RWPE2 (cell line): ENCODE measurements at places on chromosomes 12 and 14.

- no peak for DNase-seq
These were observed at the start of gene C14orf132 for GRCh38 chr14:96038920-96039632. C14orf132 (plus strand) TSS chr14:96039362; CDS start chr14:96039501, 139 bp downstream.

- no peak for DNase-seq
These were observed 27.6 kb downstream of the CDKN1B start for GRCh38 chr12:12744546-12745305.

DNA sequence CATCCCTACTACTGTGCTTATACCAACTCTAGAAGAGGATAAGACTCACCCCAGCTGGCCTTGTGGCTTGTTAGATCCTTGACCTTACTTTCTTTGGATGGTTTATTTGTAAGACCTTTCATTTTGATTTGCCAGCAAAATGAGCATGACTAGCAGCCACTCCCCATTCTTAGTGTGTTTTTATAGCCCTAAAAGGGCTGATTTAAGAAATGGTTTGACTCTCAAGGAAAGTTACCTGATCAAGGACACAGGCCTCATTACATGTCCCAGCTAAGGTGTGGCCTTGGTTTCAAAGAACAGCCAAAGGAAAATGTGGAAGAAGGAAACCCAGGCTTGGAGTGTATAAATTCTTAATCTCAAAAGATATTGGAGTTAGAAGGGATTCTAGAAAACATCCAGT lies 41.4 kb downstream of the SLC17A8 start:
- no peak for DNase-seq

DNA sequence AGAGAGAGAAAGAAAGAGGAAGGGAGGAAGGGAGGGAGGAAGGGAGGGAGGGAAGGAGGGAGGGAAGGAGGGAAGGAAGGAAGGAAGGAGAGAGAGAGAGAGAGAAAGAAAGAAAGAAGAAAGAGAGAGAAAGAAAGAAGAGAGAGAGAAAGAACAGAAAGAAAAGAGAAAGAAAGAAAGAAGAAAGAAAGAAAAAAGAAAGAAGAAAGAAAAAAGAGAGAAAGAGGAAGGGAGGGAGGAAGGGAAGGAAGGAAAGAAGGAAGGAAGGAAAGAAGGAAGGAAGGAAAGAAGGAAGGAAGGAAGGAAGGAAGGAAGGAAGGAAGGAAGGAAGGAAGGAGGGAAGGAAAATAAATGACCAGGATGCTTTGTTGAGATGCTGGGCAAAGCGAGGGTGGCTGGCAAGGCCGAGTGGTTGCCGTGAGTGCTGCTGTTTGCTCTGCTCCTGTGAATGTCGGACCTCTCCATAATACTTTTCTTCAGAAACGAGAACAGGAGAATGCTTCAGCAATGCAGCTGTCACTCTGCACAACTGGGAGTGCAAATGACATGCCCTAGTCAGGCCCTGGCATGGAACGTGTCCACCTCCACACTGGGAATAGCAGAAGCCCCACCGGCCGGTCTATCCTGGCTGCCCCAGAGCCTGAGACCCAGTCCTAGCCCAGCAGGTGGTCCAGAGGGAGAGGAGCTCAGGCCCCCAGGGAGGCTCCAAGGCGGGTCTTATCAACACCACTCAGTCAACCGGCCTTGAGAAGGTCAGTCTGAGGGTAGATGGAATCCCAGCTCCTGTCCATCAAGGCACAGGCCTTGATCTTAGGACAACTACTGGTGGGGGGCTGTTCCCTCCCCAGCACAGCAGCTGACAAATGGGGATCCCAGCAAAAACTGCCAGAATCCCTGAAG lies 25.1 kb upstream of the EIF5 start:
- no peak for DNase-seq

GRCh38 chr12:103498990-103499389 lies 3.2 kb upstream of the C12orf42 start:
- no peak for DNase-seq

DNA sequence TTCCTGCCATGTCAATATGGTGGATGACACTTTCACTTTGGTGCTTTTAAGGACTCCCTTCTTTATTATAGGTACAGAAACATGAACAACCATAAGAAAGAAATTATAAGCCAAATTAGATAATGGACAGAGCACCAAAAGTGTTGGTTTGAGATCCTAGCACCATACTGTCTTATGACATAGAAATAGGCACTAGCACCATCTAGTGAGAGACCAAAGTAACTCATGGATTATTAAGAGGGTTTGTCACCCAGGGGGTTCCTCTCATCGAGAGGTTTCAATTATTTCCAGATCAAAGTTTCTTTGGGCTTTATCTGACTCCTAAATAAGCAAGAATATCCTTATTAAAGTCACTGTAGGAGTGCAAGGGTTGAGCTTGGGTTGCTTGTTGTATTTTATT lies 153.0 kb upstream of the DIO2 start:
- no peak for DNase-seq

- no peak for DNase-seq
These were observed 56.5 kb upstream of the CFL2 start for GRCh38 chr14:34770901-34771300.

DNA sequence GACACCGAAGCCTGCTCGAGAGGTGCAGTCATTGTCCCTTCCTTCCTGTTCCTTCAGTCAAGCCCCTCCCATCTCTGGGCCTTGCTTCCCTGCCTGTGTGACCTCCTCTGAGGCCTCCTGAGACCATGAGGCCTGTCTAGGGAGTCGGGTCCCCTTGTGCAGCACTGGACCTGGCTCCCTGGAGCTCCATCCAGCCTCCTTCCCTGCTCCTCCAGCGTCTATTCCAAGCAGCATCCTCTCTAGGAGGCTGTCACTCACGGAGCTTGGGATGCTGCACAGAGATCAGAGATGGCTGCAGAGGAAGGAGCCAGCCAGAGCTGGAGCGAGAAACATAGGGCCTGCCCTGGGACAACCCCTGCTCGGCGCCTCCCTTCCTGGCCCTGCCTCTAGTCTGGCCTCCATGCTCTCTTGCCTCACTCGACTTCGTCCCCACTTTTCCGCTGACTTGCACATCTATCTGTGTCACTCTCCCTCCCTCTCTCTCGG lies 142.7 kb downstream of the BCL11B start:
- no peak for DNase-seq

DNA sequence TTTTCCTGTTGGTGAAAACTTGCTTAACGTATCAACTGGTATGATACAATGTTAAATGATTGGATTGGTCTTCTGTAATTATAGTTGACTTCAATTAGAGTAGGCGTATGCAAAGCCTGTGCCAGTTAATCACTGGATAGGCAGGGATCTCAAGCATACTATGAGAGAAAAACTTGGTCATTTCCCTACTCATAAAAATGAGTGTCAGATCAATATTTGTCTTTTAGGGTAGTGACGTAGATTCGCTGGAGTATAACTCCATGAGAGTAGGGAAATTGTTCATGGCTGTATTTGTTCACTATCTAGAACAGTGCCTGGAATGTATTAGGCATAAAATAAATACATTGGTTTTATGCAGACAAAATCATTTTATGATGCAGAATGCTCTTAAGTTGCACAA lies 28.6 kb downstream of the NAA30 start:
- DNase-seq: no peak

DNA sequence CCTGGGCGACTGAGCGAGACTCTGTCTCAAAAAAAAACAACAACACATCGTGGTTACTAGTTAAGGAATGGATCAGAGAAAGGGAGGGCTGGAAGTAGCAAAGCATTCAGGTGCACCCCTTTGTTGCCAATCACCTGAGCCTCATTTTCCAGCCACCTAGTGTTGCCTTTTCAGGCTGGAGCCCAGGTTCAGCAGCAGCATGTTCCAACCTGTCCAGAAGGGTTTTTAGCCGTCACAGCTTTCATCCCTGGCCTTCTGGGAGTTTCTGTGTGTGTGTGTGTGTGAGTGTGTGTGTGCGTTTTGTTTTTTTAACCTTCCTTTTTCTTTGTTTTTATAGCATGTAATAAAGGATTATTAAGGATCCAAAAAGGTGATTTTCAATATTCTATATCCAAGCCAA lies 121.1 kb upstream of the ATF1 start:
- DNase-seq: peak; percentile 66

- DNase-seq: peak; percentile 79
These were observed 191.3 kb upstream of the AMIGO2 start for GRCh38 chr12:47270782-47271664.

DNA sequence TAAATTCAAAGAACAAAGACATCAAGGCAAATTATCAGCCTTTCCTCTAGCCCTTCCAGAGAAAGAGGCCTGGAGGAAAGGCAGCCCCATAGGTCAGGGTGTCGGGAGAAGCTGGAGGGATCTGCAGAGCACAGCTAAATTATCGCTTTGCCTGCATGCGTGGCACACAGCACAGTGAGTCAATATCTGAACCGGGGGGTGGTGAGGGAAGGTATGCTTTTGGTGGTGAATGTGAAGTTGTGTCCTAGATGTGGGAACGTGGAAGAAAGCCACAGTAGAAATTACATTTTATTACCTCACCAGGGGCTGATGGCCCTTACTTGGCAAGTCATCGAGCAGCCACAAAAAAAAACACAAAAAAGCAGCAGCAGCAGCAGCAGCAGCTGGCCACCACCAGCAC lies 243.2 kb downstream of the EGLN3 start:
- DNase-seq: no peak

DNA sequence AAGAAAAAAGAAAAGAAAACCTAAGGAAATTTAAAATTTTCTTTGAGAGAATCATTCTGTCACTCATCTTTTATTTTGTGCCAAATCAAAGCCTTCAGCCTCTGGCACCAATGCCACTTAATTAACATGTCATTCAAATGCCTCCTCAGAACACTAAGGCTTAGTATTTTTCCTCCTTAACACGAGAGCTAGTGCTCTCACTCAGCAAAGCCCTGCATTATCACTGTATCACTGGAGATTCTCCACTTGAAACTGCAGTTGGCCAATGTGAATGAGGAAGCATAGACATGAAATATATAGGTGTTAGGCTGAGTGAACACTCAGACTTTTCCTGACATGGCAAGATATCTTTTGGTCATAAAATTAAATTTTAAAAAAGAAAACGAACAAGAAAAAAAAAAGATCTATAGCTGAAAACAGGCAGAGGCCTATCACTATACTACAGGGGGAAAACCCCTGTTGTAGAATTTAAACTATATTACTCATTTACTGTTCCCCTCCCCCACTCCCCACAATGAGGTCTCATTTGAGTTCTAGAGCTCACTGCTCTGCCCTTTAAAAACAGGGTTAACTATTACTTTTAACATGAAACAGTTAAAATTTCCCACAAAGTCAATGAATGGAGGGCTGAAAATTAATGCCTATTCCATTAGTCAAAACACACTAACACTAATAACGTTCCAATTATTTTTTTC lies 5.1 kb downstream of the MBIP start:
- DNase-seq: no peak

GRCh38 chr14:55936691-55937090 lies 181.5 kb upstream of the PELI2 start:
- DNase-seq: no peak

- DNase-seq: no peak
These were observed 5.1 kb downstream of the ERBB3 start for GRCh38 chr12:56084958-56085543.

- DNase-seq: no peak
These were observed 4.5 kb downstream of the DAO start for GRCh38 chr12:108884116-108885012.

DNA sequence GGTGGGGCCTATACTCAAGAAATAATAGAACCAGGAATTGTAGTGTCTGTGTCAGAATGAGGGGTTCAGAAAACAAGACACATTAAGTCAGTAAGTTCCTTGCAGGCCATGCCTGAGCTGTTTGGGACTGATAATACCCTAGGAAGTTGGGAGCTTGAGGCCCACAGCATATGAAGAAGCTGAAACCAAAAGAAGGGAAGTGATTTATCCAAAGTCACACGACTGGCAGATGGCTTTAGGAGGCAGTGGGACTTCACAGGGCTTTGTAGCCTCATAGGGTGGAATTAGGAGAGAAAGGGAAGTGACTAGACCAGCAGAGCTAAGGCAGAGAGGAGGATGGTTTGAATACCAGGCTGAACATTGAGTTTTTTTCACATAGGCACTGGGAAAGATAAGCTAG lies 56.6 kb upstream of the SRSF5 start:
- no peak for DNase-seq

DNA sequence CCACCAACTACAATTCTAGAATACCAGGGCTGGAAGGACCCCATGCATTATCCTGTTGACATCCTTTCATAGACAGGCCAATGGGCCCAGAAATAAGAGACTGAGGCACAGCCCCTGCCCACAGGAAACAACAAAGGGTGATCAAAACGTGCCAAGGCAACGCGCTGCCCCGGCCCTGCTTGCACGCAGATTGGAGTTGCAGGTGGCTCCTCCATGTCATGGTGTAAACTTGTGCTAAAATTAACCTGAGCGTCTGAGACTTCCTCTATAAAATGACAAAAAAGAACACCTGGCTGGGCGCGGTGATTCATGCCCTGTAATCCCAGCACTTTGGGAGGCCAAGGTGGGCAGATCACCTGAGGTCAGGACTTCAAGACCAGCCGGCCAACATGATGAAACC lies 30.1 kb downstream of the SPRING1 start:
- no peak for DNase-seq

- DNase-seq: no peak
These were observed at the start of gene PLA2G1B for GRCh38 chr12:120327593-120327992. PLA2G1B (minus strand) TSS chr12:120327779; CDS start chr12:120327753, 26 bp downstream.

DNA sequence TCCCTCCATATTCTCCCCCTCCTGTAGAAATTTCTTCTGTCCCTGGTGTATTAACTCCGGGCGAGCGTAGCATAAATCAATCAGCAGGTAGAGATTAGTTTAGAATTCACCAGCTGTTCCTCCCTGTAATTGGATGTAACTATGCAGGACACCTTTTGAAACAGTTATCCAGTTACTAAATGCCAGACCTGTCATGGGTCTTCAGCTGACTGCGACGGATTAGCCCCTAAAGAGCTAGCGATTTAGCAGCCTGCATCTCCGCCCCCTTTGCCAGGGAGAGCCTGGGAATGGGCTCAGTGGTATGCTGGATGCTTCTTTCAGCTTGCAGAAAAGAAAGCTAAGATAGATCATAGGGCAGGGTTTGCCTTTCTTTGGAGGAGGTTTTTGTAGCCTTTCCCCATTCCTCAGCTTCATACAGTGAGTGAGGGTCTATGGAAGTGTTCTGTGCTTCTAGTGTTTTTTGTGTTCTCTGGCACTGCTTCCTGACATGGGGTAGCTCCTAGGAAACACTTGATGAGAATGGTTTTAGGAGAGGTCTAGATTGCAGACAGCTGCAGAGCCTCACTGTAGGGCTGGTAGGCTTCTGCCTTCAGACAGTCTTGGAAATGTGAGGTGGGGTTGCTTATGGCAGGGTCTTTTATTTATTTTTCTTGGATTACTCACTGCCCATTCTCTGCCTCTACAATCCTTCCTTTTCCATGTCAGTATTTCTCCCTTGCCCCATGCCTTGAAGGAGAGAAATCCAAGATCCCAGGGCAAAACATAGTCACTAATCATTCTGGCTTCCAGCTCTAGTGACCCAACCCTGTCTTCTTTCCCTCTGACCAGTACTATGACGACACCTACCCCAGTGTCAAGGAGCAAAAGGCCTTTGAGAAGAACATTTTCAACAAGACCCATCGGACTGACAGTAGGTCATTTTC lies 16.7 kb downstream of the COPZ1 start:
- no peak for DNase-seq
